ENCODE measurements at places on chromosomes 4 and X.

GRCh38 chr4:171880136-171880535 is 66.9 kb downstream of the GALNTL6 start:
- peak; percentile 88 for DNase-seq

DNA sequence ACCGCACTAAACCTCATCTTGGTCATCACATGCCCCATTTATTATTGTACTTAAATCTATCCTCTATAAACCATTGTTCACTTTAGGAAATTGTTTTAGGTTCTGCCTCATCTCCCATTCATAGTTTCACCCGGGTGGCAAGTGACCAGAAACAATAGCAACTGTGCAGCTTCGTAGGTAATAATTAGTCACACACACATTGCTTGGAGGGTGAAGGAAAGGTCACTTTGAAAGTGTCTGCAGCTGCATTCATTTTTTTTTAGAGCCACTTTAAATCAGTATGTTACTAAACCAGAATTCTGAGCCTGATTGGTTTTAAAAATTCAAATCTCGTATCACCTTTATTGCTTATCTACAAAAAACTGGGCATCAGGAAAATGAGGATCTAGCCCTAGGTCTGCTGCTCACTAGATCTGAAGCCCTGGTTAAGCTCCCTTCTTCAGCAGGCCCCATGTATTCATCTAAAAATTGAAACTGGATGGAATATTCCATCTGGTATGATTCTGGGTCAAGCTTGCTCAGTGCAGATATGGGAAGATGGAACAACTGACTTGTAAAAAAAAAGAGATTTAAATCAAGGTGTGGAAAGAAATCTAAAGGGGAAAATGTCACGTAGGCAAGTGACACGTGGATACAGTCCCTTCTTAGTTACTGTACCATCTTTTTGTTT is 62.4 kb downstream of the LIMCH1 start:
- peak; percentile 71 for DNase-seq

DNA sequence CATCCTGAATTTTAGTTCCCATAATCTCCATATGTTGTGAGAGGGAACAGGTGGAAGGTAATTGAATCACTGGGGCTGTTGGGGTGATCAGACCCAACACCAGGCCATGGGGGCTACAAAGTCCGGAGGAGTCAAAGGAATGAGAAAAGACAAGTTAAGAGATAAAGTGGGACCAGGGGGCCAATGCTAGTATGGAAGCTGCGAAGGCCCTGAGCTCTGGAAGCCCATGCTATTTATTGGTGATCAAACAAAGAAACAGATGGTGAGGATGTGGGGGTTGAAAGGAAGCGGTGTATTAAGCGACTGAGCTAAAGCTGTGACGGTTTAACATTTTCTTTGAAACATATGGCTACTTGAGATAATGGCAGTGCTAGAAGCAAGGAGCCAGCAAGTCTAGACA is 132.8 kb downstream of the PDGFC start:
- DNase-seq: peak; percentile 30

- DNase-seq: no peak
Observed at GRCh38 chrX:119759248-119759766, 919 bp downstream of the SOWAHD start.

DNA sequence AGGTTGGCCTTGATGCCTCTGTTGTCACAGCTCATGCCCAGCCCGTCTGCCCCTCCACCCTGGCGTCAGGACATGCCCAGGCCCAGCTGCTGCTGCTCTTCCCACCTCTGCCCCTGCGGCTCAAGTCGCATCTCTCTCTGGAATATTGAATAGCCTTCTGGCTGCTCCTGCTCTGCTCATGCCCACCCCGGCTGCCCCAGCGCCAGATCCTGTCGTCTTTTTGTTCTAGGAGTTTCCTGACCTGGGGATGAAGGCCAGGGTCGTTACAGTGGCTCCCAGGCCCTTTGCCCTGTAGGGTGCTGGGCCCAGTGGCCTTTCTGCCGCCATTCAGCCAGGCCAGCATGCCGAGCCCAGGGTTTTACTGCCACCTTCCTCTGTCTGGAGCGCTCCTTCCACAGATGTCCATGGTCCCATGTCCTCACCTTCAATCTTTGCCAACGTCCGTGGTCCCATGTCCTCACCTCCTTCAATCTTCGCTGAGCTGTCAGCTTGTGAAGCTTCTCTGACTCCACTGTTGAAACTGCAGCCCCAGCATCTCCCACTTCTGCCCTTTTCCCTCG is 9.7 kb downstream of the MAEA start:
- no peak for DNase-seq

All from astrocyte of the hippocampus (primary cell).